ENCODE measurements at places on chromosomes 2 and 18.

DNA sequence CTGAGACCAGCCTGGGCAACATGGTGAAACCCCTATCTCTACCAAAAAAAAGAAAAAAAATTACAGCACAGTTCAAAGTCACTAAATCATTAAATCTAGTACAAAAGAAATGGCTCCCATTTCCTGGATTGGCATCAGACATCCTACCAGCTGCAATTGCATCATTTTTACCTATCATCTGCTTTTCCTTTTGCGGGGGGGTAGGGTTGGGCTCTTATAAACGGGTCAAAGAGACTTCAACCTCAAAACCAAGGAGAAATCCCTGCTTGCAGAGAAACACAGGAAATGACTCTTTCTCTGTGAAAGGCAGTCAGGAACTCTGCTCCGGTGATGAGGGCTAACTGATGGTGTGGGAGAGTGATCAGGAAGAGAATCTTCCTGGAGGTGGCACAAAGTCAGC, 45.3 kb upstream of the RFX8 start:
- no peak for DNase-seq

DNA sequence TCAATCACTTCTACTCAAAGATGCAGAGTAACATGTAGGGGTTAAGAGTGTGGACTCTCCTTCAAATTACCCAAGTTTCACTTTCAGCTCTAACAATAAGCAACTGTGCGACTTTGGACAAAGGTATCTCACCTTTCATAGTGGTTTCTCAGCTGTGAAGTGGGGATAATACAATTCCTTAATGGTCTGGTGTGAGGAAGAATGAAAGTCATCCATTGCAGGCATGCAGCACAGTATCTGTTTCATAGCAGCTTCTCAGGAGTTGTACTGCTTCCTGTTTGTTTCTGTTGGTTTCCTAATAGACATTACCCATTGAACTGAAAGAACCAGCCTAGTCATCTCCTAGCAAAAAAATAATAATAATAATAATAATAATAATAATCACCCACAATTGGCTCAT, 74.4 kb downstream of the DDX18 start:
- no peak for DNase-seq

DNA sequence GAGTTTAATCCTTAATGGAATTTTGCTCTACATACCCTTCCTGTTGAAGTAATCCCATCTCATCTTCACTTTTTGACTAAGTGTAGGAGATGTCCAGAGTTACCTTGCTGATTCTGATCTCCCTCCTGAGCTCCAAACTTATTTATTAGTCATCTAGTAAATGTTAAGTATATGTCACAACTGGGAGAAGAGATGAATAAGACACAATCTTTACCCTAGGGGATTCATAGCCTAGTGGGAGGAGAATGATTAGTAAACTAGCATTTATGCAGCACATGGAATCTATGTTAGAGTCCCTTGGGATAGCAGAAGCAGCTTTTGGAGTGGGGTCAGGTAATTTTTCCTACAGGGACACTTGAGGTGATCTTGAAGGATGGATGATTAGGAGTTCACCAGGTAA, 20.7 kb downstream of the ACVR2A start:
- no peak for DNase-seq

DNA sequence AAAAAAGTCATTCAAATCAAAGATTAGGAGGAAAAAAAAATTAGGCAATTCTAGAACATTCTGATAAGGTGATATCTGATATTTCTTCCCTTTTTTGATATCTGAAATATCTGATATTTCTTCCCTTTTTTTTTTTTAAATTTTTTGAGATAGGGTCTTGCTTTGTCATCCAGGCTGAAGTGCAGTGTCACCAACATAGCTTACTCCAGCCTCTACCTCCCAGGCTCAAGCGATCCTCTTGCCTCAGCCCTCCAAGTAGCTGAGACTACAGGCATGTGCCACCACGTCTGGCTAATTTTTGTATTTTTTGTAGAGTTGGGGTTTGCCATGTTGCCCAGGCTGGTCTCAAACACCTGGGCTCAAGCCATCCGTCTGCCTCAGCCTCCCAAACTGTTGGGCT, 33.9 kb downstream of the MEX3C start:
- DNase-seq, result no peak

DNA sequence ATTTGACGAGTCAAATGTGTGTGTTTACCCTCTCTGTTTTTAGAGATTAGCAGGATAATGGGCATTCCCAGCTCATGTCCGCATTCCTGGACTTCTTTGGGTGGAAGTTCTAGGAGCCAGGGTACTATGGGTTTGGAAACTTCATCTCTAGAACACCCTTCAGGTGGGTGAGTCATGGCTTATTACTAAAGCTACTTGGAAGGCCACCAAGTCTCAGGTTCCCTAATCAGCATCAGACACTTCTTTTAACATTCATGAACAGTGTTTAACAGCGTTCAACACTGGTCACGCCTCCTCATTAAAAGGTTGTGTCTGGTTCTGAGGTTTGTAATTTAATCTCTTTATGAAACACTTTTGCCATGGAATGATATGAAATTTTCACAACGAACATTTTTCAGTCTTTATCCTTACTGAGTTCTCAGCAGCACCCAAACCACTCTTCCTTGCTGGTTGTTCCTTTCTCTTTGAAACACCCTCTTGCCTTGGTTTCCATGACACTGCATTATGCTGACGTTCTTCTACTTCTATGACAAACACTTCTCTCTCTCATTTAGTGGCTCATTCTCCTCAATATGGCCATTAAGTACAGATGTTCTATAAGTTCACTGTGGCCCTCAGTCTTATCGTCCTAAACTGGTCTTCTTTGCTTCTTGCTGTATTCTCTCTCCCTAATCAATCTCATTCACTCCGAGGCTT, 49.3 kb downstream of the MMADHC start:
- no peak for DNase-seq

DNA sequence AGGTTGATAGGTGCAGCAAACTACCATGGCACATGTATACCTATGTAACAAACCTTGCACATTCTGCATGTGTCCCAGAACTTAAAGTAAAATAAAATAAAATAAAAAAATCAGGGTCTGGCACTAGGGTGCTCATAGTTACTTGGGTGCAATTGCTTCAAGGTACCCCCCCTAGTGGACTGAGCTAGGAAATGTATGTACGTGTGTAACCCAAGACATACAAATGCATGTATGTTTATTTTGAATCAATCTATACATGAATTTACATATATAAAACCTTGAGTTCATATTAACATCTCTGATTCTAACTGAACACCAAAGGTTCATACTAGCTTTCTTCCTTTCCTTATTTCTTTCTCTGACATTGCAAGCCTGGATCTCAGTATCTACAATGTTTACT, 51.5 kb downstream of the USP37 start:
- no peak for DNase-seq

GRCh38 chr2:148998165-148998830, 40.2 kb upstream of the LYPD6B start:
- no peak for DNase-seq

DNA sequence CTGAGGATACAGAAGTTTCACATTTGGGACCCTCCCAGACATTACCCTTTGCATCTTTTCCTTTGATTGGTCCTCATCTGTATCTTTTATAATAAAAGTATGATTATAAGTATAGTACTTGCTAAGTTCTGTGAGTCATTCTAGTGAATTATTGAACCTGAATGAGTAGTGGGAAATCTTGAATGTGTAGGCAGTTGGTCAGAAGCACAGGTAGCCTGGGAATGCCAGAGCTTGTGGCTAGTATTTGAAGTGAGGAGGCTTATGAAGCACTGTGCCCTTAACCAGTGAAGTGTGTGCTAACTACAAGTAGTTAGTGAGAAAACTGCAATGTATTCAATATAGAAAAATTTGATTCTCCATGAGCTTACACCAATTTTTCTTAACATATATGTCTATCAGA, 257.6 kb downstream of the GRB14 start:
- no peak for DNase-seq

- no peak for DNase-seq
These were observed 50.2 kb downstream of the EMILIN2 start for GRCh38 chr18:2896990-2897389.

DNA sequence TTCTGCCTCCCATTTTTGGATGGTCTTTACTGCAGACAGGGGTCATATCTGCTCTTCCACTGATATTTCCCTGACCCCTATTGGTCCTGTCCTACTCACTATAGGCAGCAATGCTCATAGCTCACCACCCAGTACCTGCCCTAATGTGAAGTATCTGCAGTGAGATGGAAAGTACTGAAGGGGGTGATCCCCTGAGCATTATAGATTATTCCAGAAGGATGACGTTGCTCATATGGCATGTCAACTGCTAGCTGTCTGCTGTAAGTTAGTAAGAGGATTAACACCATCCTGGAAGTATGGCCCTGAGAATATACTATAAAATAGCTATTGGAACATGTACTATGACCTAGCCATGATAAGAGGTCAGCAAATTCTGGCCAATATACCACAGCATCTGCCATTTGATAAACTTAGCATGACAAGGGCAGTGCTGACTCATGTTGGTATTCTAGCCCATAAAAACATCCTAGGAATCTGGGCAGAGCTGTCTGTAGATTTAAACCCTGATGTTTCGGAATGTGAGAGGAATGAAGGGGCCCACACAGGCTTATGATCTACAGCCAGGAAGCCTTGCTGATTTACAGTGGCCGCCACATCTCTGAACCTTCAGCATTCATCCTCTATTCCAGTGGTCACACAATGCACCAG, 451.4 kb downstream of the TNS1 start:
- DNase-seq, result no peak

GRCh38 chr2:95274291-95275150, at the start of gene PROM2:
Gene PROM2 (plus strand): TSS chr2:95274449. CDS start chr2:95274586, 137 bp downstream.
- DNase-seq, result no peak

GRCh38 chr2:69620870-69621269, 22.7 kb downstream of the AAK1 start:
- no peak for DNase-seq

DNA sequence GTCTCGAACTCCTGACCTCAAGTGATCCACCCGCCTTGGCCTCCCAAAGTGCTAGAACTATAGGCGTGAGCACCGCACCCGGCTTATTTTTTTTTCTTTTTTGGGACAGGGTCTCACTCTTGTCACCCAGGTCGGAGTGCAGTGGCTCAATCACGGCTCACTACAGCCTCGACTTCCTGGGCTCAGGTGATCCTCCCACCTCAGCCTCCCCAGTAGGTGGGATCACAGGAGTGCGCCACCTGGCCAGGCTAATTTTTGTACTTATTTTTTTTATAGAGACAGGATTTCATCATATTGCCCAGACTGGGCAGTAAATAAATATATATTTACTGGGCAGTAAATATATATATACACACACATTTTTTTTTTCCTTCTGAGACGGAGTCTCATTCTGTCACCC, 2.6 kb downstream of the ATP5F1A start:
- no peak for DNase-seq

DNA sequence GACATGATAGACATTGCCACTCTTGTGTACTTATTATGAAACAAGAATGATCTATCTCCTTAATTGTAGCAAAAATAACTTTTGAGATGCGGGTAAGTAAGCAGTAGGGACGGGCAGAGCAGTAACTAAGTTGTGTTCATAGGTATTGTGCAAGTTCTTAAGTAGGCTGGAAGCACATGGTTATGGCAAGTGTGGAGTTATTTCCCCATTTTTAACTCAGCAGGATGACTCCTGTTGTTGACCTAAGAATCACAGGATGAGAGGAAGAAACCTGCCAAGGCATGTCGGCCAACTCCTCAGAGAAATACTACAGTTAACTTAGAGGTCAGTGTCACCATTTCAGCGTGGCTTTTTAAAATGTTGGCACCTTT, 51.1 kb upstream of the FN1 start:
- no peak for DNase-seq

DNA sequence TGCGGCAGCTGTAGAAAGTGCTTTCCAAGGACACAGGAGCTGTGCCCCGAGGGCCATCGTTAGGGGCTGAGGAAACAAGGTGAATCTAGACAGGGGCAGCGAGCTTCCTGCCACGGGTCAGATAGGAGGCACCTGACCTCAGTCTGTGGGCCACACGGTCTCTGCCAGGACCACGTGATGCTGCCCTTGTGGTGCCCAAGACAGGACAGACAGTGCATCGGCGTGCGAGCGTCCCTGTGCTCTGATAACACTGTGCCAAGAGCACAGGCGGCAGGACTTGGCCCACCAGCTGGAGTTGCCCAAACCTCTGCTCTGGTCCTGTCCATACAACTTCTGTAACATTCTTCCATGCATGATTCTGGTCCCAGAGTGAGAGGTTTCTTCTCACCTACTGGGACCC, 225.4 kb downstream of the TWIST2 start:
- no peak for DNase-seq

- DNase-seq, result no peak
These were observed 255.9 kb upstream of the STON1 start for GRCh38 chr2:48274040-48274439.

- no peak for DNase-seq
These were observed 76.9 kb upstream of the MAP3K20 start for GRCh38 chr2:172998547-172999272.

DNA sequence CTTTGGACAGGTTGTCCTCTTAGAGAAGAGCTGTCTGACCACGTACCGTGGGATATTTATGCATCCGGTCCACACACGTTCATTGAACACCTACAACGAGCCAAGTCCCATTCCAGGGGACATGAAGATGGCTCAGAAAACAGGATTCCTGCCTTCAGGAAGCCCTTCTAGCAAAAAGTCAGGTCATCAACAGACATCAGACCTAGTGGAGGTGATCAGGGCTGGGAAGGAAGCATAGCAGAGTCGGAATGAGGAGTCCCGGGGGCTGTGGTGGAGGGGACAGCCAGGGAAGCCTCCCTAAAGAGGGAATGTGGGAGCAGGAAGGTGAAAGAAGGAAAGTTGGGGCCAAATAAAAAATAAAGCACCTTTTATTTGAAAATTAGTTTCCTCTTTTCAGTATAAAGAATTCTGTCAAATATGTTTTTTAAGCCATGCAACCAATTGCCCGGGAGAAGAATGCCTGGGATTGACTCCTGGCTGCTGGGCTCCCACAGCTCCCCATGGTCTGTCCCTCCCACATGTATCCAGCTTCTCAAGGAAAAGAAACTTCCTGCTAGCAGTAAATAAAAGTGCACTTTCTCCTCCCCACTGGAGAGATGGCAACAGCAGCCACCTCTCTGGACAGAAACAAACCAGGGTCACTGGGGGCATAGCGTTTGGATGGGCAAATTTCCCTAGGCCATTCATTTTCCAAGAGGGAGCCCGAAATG, 144.8 kb downstream of the SMAD7 start:
- DNase-seq, result no peak

DNA sequence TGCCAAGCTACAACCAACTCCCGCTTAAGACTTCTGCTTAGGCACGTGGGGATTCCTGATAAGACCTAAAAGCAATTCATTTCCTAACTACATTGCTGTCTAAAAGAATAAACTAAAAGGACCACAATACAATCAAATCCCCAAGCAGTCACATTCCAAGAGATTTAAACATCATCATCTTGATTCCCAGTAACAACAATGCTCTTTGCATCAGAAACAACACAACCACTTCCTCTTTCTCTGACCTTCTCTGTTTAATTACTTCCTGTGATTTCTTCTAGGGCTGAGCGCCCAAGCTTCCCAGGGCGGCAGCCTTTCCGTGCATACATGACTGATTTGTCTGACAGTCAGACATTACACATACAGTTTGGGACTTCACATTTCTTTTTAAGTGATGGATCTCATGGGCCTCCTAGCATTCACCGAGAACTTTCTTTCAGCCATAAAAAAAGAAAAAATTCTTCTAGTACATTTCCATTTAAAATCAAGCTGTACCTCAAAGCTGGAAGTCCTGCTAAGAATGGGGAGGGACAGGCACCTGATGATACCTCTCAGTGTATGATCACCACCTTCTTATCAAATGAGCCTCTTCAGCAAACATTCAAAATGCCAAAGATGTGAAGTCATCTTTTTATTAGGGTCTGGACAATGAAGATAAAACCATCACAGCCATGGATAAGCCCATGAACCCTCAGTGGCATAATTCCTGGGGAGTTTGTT, 11.5 kb downstream of the SPRED2 start:
- no peak for DNase-seq

GRCh38 chr2:126886211-126886915, 12.3 kb upstream of the TEX51 start:
- DNase-seq, result peak; percentile 27
